ENCODE measurements at places on chromosomes 2 and 18.

- DNase-seq, result no peak
Observed at GRCh38 chr18:78138983-78139496, 840.6 kb upstream of the SALL3 start.

GRCh38 chr2:102145934-102146333, 3.4 kb downstream of the IL1R1 start:
- DNase-seq, result no peak

DNA sequence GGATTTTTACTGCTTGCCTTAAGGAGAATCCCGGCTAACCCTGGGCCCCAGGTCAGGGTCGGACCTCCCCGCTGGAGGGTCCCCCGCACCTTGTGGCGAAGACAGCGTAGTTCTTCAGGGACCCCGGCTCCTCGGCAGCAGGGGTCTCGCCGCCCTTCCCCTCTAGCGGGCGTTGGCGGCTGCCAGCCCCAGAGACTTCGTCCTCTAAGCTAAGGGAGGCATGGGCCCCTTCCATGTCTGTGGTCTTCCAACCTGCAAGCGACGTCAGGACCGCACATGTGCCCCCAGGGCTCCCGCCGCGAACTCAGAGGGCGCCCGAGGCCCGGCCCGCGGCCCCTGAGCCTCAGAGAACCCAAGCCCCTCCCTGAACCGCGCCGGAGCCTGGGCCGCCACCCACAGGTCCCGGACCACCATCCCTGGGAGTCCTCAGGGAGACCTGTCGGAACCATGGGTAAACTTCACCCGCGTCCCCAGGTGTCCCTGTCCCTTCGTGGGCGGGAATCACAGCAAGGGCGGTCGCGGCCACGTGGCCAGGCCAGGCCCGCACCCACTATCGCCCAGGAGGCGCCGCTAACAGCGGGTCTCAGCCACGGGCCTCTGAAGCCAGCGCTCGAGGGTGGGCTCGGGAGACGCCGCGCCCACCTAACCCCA, 562 bp downstream of the ANKMY1 start:
- DNase-seq, result no peak

- no peak for DNase-seq
Observed at GRCh38 chr2:145289946-145290345, 770.0 kb upstream of the ZEB2 start.

GRCh38 chr2:46800218-46800617, 115.4 kb downstream of the MCFD2 start:
- DNase-seq, result no peak

- DNase-seq, result no peak
Observed at GRCh38 chr2:158668001-158668765, 126.9 kb upstream of the DAPL1 start.

GRCh38 chr18:37428288-37428974, 137.2 kb downstream of the CELF4 start:
- DNase-seq, result no peak

GRCh38 chr2:228673876-228674554, 492.5 kb upstream of the SPHKAP start:
- DNase-seq, result no peak

DNA sequence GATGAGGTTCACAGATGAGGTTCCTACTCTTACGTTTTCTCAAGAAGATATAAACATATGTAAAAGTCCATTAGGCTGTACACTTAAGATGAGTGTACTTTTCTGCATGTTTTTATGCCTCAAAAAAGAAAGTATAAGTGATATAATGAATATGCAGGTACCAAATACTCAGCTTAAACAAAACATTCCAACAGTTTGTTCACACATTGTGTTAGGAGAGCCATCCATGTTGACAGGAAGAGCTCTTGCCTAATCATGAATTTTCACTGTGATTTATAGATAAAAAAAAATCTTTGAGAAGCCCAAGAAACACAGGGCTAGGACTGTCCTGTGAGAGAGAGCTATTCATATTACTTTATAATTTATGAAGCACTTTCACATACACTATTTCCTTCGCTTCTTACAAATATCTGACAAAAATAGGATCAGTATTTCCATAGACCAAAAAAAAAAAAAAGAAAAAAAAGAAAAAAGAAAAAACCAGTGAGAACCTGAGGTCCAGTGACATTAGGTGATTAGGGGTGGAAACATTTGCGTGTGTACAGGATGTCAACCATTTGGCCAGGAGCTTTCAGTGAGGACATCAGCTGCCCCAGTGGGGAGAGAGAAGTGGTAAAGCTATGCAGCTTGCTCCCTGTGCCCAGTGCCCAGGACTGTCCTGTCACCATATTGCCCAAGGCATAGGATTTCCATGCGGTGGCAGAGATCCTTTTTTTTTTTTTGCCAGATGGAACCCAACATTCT, 38.7 kb downstream of the BUB1 start:
- DNase-seq, result no peak

DNA sequence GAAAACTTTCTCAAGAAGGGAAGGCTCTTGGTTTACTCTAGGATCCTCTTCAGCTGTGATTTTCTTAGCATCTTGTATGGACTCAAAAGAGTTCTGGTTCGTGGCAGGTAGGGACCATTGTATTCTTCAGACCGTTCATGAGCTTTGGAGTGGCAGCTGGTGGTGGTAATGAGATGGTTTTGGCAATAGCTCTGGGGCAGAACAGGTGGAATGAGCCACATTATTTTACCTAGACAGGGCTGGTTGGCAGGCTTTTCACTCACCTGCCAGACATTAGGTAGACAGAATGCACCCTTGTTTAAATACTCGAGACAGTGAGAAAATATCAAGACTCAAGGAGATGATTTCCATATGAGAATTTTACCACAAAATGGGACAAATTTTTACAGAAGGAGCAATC, 26.2 kb upstream of the MGAT5 start:
- DNase-seq, result no peak
